ENCODE measurements at places on chromosomes 12 and 14. TPM values are rescaled to one million over a fixed set of nuclear protein-coding genes. Genes with fewer than 3 reads are reported as not detected.

Gene KRT72
- total RNA-seq, result not detected

Gene TSHR
- total RNA-seq, result not detected

Gene METTL1
- total RNA-seq, result 3.8 TPM

Gene TAS2R8
- not detected for total RNA-seq

Gene ADAMTS20
- not detected for total RNA-seq

Gene LGR5
- not detected for total RNA-seq

Gene HCAR3
- total RNA-seq, result not detected

DNA sequence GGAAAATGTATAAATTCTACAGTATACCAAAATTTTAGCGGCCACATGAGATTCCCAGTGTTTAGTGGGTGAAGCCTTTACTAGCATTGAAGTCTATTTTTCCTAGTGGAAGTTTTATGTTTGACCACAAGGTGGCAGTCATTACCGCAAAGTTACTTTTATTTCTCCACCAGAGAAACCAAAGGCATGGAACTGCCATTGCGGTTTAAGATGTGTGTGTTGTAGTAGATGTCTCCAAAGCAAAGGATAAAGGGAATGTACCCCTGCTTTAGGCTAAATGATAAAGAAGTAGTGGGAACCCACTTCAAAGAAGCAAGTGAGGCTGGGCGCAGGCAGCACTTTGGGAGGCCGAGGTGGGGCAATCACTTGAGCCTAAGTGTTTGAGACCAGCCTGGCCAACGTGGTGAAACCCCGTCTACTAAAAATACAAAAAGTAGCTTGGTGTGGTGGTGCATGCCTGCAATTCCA lies 140.5 kb downstream of the PRKCH start:
- no peak overlapping the region for H3K4me3 ChIP-seq
- no peaks in the 10 kb centered on the region for H3K4me1 ChIP-seq
- no peaks in the 10 kb centered on the region for H3K36me3 ChIP-seq
- no peaks in the 10 kb centered on the region for H3K27me3 ChIP-seq
- no peak for DNase-seq

DNA sequence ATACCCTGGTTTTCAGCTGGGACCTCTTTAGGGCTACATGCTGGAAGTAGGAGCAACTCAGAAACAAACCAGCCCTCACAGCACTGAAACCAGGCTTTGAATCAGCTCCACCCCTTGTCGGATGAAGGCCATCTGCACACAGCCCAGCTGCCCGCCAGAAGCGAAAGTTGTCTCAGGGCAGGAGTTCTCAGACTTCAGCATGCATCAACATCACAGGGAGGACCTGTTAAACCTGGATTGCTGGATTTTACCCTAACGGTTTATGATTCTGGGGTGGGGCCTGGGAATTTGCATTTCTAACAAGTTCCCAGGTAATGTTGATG lies 10.9 kb downstream of the SYNDIG1L start:
- no peaks in the 10 kb centered on the region for H3K36me3 ChIP-seq
- no peak overlapping the region for H3K27ac ChIP-seq
- H3K4me3 ChIP-seq, result no peak overlapping the region
- DNase-seq, result no peak

DNA sequence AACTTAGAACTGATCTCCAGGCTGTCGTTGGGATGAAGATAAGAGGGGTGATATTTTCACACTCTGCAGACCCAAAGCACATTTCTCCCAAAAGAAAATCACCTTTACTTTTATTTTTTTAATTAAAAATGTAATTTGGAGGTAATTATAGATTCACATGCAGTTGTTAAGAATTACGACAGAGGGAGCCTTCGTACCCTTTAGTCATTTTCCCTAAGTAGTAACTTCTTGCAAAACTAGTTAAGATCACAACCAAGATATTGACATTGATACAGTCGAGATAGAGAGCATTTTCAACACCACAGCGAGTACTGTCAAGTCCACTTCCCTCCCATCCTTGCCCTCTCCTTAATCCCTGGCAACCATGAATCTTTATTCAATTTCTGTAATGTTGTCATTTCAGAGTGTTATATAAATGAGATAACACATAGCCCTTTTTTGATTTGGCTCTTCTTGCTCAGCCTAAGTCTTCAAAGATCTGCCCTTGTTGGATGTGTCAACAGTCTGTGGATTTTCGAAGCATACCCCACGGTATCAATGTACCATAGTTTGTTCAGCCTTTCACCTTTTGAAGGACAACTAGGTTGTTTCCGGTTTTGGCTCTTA lies 39.6 kb downstream of the DNAH10 start:
- H3K27ac ChIP-seq, result no peak overlapping the region
- no peak for DNase-seq
- no peaks in the 10 kb centered on the region for H3K36me3 ChIP-seq
- no peak overlapping the region for H3K4me3 ChIP-seq

DNA sequence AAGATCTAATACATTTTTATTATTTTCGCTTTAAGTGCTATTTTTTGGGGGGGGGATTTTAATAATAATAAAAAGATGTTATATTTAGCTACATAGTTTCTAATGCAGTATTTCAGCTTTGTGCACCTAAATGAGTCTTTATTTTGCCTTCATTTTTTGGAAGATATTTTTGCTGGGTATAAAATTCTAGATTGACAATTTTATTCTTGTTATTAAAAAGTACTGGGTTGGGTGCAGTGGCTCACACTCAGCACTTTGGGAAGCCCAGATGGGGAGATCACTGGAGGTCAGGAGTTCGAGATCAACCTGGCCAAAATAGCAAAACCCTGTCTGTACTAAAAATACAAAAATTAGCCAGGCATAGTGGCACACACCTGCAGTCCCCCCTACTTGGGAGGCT lies 173.6 kb downstream of the SLC15A5 start:
- DNase-seq, result no peak
- H3K4me3 ChIP-seq, result no peak overlapping the region
- H3K27ac ChIP-seq, result no peak overlapping the region

GRCh38 chr12:114311974-114312373 lies 94.0 kb downstream of the TBX5 start:
- H3K4me1 ChIP-seq, result no peaks in the 10 kb centered on the region
- H3K27ac ChIP-seq, result no peak overlapping the region
- no peak overlapping the region for H3K4me3 ChIP-seq
- no peaks in the 10 kb centered on the region for H3K27me3 ChIP-seq
- H3K36me3 ChIP-seq, result no peaks in the 10 kb centered on the region
- DNase-seq, result no peak

Data from sigmoid colon (tissue), 7 donors.